ENCODE measurements at places on chromosomes 5 and 9.

GRCh38 chr9:116141864-116142561, 11.6 kb upstream of the PAPPA start:
- no peak for DNase-seq

GRCh38 chr9:120284821-120285220, 295.1 kb downstream of the CDK5RAP2 start:
- DNase-seq: no peak

DNA sequence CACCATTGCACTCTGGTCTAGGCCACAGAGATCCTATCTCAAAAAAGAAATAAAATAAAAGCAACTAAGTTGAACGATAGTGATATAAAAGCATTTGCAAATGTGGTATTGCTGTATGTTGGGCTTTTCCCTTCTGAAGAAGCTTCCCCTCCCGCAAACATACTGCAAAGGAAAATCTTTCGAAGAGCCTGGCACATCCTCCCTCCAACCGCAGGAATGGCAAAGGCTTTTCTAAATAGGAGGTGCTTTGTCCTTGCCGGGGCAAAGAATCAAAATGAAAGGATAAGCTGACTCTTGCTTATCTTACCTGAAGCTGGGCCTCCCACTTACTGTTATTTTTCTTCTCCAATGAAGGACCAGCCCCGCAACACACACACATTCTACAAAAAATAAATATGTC, 45.8 kb downstream of the SERINC5 start:
- no peak for DNase-seq

- no peak for DNase-seq
Observed at GRCh38 chr9:82612942-82613341, 450.0 kb downstream of the RASEF start.

DNA sequence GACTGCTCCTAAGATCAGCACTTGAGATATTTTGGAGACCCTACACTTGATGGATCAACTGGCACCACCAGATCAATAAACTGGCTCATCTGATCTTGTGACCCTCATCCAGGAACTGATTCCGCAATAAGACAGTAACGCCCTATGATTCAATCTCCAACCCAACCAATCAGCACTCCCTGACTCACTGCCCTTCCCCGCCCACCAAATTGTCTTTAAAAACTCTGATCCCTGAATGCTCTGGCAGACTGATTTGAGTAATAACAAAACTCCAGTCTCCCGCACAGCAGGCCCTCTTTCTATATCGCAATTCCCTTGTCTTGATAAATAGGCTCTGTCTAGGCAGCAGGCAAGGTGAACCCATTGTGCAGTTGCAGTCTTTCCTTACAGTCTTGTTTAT, 677.0 kb downstream of the LRRC70 start:
- no peak for DNase-seq

DNA sequence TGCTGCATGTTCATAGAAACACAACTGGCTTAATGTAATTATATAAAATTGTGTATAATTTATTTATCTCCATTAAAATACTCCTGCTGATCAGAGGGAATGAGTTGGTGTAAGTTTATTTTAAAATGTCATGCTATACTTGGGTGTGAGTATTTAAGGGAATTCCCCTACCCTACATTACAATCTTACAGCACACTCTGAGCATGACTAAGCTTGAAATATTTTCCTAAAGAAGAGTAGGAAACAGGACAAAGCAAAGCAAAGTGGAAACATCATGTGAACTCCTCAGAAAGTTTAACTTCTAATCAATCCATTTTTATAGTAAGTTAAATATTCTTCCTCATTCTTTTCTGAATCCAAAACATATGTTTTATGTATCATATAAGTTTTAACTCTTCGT, 1271.3 kb downstream of the EFNA5 start:
- DNase-seq: no peak

DNA sequence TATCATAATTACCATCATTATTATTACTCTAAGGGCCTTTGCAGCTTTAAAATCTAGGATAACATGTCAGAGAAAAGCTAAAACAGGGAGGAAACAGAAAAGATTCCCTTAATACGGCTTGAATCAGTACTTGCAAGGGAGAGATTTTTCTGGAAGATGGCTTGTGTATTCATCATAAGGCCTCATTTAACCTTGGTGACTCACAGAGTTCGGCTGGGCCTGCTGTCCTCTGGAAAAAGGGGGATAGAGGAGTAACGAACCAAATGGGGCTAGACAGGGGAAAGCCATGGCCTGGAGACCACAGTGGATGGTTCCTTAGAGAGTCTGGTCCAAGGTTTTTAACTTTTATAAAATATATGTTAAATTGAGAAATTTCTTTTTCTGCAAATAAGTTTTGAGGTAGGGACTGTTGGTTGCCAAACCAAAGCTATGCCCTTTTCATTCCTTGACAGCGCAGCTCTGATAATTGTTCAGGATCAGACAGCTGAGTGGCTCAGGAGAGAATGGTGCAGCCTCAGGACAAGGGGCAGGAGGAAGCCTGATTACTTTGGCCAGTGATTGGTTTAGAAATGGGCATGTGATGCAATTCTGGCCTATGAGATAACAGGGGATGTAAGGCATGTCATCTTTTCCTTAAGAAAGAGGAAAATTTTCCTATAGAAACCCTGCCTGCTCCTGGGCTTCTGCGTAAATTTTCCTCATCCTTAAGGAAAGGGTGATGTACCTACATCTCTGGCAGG, 25.6 kb upstream of the GSN start:
- DNase-seq: no peak

GRCh38 chr5:132457371-132458225, 33.0 kb downstream of the IRF1 start:
- DNase-seq: no peak

GRCh38 chr5:142428036-142428772, 103.4 kb upstream of the SPRY4 start:
- no peak for DNase-seq

- no peak for DNase-seq
Observed at GRCh38 chr9:3746296-3747275, 220.8 kb upstream of the RFX3 start.

- no peak for DNase-seq
Observed at GRCh38 chr5:173550641-173551040, 65.8 kb downstream of the BOD1 start.

DNA sequence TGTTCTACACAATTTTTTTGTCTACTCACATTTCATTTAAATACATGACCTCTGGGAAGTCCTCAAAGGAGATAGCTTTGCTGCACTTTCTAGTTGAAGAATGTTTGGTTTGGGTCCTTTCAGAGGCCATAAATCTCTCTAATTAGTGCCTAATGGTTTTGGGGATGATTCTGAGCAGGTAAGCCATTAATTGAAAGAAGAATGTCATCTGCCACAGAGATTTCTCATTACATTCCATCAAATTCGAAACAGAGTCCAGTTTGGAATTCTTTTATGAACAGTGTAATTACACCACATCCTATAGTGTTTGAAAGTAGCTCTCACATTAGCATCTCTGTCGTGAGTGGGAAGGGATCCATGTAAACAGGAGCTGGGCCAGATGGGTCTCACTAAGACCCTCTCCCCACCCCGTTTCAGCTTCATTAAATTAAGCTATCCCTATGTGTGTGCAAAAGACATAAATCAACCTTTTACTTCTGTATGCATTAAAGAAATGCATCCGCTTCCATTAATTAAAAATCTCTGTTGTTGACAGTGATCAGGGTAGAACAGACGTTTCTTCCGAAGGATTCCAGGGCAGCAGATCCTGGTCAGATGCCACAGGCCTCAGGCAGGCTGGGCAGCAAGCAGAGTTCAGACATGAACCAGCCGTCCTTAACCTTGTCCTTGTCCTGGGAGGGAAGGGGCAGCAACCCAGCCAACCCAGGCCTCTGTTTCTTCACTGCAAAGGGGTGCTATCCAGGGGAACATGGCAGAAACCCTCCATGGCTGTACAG, 99.8 kb upstream of the MAP1B start:
- DNase-seq: no peak

GRCh38 chr5:9877488-9877887, 247.3 kb upstream of the TAS2R1 start:
- no peak for DNase-seq

- no peak for DNase-seq
Observed at GRCh38 chr5:19104948-19105347, 883.1 kb downstream of the CDH18 start.

GRCh38 chr9:76984486-76984885, 35.0 kb upstream of the FOXB2 start:
- DNase-seq: no peak
